ENCODE measurements at places on chromosomes 13 and 19.

DNA sequence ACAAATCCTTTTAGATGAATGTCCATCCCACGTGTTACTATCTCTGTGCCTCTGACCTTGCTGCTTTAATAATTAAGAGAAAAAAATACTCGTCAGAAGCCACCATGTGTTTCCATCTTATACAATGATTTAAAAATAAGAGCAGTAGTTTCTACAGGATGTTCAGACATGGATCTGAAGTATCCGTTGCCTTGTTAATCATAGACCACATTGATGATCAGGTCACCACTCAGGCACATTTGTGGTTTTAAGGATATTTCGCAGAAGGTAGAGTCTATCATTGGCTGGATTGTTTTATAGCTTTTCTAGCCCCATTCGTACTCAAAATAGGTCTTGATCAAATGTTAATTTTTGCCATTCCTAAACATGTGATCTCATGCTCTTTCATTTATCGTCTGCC, 710.0 kb upstream of the ARGLU1 start:
- no peak for DNase-seq

GRCh38 chr13:39682310-39682709, 26.8 kb downstream of the COG6 start:
- no peak for DNase-seq

GRCh38 chr13:66558506-66558905, 671.6 kb downstream of the PCDH9 start:
- DNase-seq: peak; percentile 5

DNA sequence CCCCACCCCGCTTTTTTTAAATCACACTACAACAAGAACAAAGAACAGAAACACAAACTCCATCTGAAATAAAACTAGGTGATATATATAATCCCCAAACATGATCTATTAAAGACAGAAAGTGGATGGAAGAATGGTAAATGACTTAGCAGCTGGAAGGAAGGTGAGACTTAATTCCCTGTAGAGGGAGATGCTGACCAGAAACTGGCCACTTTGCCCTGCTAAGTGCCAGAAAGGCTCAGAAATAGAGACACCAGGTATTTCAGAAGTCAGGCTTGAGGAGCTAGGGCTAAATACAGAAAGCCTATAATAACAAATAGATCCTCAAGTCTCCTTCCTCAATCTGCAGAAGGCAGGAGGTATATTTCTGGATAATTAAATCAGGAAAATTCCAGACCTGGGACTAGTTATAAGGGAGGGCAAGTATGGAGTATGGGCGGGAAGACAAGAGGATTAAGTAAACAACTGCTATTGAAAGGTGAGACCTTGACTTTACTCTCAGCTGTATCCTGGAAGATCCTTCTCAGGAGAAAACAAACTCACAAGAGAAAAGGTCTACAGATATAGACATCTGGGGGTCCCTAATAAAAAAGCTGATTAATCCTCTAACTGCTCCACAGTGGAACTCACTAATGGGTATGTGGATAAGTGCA, 32.2 kb downstream of the MTRF1 start:
- no peak for DNase-seq

DNA sequence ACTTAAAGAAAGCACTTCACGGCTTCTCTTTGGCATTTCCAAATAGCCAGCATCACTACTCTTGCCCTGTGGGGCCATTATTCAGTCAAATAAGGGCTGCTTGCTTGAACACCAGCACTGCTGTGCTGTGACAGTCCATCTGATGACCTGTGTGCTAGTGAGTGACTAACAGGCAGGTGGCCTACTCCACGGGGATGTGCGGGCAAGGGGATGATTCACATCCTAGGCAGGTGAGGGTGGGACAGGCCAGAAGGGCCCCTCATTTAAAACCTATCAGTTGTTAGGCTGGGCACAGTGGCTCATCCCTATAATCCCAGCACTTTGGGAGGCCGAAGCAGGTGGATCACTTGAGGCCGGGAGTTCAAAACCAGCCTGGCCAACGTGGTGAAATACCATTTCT, 8.2 kb downstream of the CCNE1 start:
- no peak for DNase-seq

Data from KBM-7 (cell line).